ENCODE measurements at places on chromosomes 6 and 20. TPM values are rescaled to one million over a fixed set of nuclear protein-coding genes. Genes with fewer than 3 reads are reported as not detected.

- DNase-seq = no peak
These were observed 36.9 kb upstream of the THEMIS start for GRCh38 chr6:127937747-127938146.

The C20orf144 gene
- not detected for total RNA-seq

- no peak for DNase-seq
These were observed 5.7 kb downstream of the TMEM151B start for GRCh38 chr6:44275749-44276648.

DNA sequence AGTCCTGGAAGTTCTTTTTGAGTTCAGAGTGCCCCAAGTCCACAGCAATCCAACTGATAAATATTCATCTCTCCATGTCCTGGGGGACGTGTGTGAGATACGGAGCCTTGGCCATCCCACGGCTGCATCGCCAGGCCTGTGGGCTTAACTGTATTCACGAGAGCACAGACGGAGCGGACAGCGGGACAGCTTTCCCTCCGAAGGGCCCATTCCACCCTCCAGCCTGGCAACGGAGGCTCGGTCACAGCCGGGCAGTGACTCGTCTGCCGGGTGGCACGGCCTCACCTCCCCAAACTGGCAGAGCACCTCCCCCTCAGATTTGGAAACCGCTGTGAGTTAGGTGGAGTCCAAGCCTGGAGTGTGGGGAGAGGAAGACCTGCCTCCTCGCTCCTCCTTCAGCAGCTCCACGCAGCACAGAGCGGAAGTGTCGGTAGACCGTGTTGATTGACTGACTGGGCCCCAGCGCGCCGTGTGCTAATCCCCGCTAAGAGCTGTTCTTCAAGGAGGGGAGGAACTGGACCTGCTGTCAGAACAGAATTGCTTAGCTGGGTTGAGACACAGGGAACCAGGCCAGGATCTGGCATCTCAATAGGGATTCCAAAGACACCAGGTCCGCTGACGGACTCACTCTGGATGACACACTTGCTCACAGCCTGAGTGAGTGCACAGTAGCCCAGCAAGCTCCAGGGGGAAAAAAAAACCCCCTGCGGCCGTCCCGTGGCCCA is 10.9 kb downstream of the FOXF2 start:
- no peak for DNase-seq

- DNase-seq = no peak
These were observed 106.5 kb upstream of the TRAF3IP2 start for GRCh38 chr6:111711984-111712752.

Data from left ventricle myocardium inferior (tissue), 1 donor.